ENCODE measurements at places on chromosomes 1 and 21. TPM values are rescaled to one million over a fixed set of nuclear protein-coding genes. Genes with fewer than 3 reads are reported as not detected.

The VTCN1 gene
- total RNA-seq, result 0.19 TPM

The CDK11B gene
- total RNA-seq, result 21.3 TPM

The RGS5 gene
- total RNA-seq, result 6.9 TPM

The KRTAP15-1 gene
- total RNA-seq, result not detected

Data from A375 (cell line).